ENCODE measurements at places on chromosomes 2 and 18.

DNA sequence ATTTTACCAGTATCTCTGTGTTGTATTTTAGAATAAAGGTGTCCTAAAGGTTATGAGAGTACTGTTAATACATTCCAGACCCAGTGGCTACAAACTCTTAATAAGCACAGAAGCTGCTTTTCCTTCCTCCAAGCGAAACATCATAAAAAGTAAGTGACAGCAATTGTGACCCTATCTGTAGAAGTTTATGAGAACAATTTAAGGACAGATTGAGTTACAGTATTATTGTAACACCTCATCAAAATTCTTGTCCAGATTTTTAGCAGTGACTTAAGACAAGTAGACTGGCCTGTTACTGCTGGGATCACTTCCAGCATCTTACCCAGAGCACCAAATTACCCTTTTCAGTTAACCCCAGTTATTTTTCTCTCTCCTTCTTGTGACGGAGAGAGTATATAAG is 154.6 kb downstream of the ERBB4 start:
- no peak for DNase-seq

DNA sequence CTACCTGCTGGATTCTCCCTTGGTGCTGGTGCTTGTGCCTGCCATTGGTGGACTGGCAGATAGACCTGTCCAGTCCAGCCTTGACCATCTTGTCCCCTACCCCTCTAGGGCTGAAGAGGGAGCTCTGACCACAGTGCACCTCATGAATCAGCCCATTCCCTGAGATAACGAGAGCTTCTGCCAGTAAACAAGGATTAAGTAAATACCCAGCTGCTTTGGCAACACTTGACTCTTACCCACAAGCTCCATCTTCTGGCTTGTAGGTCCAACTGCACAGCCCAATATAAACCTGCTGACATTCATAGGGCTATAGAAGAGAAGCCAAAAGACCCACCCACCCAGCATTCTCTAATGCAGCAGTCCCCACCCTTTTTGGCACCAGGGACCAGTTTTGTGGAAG is 186.4 kb downstream of the PIK3C3 start:
- no peak for DNase-seq

DNA sequence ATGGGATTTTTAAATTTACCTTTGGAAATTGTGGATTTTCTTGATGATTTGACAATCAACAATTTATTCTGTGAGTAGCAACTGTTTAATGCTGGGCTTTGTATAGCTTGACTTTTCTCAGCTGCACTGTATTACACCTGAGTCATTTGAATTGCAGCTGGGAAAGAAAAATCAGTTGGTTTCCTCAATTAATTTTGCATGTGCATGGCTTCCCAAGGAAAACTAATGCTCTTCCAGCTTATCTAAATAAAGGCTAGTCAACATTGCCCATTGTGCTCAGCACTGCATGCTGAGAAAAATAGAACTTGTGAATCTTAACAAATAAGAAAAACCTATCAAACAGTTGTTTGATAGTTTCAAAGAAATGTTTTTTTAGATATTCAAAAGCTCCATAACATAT is 268.3 kb upstream of the CDH20 start:
- no peak for DNase-seq

DNA sequence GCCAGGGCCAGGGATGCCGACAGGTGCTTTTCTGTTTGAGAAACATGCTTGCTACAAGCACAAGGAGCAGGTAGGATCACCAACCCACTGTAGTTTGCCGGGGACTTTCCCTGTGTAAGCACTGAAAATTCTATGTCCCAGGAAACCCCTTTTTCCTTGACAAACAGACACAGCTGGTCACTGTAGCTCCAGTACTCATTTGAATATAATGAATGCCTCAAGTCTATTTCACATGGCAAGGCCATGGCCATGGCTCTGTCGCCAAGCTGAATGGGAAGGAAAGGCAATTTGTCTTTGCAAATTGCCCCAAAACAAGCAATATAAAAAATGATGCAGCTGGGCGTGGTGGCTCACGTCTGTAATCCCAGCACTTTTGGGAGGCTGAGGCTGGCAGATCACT is 49.6 kb upstream of the IGFBP2 start:
- no peak for DNase-seq

DNA sequence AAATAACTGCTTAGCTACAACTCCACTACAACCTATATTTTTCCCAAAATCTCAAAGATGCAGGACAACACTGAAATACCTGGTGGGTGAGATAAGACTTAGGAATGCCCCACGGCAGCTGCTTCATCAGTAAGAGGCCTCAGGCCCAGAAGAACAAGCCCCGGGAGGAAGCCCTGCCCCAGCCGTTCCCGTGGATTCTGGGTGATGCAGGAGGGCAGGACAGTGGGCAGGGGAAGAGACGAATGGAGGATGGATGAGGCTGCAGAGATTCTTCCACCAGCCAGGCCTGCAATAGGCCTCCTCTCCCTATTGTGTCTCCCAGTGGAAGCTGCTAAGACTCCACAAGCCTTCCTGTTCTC is 197.9 kb upstream of the HDAC4 start:
- DNase-seq, result no peak

- no peak for DNase-seq
Observed at GRCh38 chr2:42658306-42658705, 89.9 kb downstream of the MTA3 start.

DNA sequence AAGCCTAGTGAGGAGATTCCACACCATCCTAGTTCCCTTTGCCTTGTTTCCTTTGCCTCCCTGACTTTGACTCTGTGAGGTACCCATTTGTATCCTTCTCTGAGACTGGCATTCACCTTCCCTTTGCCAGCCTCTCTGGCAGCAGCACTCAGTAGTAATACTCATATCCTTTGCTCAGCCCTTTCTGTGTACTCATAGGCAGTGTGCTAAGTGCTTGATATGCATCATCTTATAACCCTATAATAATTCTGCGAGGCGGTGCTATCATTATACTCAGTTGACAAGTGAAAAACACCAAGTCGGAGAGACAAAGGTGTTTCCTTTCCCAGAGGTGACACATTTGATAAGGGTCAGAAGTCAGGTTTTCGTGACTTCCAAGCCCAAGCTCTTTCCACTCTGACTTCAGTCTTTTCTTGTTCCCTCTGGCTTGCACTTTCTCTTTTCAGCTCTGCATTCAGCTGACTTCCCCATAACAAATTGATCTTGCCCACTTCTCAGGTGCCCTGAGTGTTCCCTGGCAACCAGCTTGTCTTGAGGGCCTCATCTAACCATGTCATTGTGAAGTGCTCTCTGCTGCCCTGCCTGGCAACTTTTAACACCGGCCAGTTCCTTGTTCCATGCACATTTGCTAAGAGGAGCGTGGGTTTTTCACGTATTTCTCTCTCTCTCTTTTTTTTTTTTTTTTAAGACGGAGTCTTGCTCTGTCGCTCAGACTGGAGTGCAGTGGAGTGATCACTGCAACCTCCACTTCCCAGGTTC is 94.5 kb upstream of the UPP2 start:
- DNase-seq, result no peak

- DNase-seq, result no peak
Observed at GRCh38 chr2:186256540-186256939, 229.5 kb upstream of the ZC3H15 start.

GRCh38 chr2:189641002-189641401 is 20.3 kb upstream of the ASNSD1 start:
- DNase-seq, result no peak

GRCh38 chr2:172817411-172817810 is 81.8 kb downstream of the RAPGEF4 start:
- no peak for DNase-seq

DNA sequence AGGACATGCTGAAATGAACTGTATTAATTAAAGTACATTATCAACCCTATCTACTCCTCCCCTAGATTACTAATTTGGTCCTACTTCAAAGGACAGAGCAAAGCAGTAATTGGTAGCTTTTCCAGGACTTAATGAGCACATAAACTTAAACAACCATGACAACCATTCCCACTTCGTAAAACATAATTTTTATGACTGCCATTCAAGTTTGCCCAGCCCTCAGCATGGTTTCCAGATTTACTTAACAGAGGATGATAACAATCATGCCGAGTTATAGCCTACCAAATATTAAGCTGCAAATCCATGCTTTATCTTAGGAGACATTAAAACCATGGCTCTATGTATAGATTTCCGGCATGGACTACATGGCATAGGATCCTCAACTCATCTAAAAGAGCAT is 401.1 kb upstream of the CHAC2 start:
- DNase-seq, result no peak

DNA sequence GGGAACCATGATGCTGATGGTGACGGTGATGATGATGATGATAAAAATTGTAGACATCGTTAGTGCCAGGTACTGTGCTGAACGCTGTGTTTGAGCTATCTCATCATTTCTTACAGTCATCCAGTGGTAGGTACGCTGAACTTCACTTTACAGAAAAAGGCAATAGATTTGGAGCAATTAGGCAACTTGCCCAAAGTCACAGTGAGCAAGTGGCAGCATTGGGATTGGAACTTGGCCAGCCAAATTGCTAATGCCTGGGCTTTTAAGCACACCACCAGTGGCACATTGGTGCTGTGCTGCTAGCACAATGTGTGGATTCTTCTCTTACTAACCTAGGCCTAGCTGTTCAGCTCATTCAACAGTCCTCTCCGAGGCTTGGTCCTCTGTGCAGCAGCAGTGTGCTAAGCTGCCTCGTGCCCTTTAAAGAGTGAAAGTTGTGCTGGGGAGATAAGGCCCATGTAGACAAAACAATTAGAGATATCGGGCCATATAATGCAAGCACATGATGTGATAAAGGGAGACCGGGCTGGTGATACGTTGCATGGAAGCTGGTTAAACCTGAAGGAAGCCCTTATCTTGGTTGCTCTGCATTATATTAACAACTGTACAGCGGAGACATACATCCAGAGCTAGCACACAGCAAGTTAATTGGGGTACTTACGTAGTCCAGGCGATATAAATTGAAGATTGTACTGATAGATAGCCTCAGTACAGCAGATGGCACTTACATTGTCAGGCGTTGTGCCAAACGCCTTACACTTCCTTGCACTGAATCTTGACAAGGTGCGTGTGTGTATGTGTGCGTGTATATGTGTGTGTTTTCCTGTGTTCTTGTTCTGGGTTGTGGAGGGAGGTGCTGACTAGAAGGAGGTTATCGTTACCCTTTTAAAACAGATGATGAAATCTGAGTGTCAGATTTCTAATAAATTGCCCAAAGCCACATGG is 28.4 kb downstream of the HK2 start:
- DNase-seq, result no peak

DNA sequence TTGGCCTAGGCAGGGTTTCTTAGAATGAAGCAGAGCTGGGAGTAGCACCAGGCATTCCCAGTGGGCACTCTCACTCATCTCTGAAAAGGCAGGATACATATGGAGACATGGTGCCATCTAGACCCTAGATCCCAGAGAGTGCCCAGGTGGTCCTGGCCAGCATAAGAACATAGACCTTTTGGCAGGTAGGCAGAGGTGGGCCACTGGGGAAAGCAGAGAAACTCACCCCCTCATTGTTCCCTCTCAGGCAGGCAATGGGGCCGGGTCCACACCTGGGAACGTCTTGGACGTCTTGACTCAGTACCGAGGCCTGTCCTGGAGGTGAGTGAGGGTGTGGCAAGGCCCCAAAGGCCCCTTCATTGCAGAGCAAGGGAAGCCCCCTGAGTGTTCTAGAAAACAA is 69.2 kb downstream of the PLB1 start:
- DNase-seq, result no peak

DNA sequence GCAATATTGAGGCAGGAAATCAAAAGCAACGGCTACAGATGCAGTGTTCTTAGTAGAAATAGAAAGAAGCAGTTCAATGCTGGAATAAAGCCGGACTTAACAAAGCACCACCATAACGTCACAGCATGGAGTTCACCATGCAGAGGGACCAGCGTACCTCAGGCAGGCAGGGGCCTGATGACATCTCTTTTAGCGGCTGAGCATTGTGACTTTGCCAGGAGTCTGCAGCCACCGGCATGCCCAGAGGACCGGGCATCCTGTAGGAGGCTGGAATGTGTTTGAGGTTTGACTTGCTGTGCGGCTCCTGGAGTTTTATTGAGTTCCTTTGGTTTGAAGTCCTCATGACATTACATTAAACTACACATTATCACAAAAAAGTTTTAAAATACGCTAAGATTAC is 139.8 kb downstream of the UXS1 start:
- no peak for DNase-seq

GRCh38 chr2:898319-898718 is 52.3 kb upstream of the SNTG2 start:
- DNase-seq, result peak; percentile 26

DNA sequence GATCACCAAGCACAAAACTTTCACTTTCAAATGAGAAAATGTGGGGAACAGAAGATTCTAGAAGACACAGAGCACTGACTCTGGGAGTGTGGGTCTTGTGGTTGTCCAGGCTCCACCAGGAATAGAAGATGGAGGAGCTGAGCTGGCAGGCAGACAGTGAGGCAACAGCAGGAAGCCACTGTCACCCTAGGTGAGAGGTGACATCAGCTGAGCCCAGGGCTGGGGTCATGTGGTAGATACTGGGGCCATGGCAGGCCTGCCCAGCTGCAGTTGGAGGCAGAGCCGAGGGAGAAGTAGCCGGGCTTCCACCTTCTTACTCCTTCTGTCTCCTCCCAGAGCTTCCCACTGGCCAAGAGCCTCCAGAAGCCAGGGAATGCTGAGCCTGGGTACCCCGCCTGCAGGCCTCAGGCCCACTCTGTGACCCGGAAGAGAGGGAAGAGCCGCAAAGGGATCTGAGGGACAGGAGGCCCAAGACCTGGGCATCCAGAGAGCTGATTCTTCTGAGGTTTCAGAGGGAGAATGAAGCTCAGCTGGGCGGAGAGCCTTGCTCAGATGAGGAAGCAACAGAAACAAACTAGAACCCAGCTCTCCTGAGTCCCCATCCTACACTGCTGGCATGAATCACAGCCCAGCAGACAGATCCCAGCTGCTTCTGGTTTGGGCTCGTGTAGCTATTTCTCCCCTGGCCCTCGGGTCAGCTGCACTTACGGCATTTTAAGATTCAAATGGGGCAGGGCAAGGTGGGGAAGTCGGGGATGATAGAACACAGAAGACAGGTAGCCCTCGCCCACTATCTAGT is 39.8 kb upstream of the ASAP2 start:
- no peak for DNase-seq

DNA sequence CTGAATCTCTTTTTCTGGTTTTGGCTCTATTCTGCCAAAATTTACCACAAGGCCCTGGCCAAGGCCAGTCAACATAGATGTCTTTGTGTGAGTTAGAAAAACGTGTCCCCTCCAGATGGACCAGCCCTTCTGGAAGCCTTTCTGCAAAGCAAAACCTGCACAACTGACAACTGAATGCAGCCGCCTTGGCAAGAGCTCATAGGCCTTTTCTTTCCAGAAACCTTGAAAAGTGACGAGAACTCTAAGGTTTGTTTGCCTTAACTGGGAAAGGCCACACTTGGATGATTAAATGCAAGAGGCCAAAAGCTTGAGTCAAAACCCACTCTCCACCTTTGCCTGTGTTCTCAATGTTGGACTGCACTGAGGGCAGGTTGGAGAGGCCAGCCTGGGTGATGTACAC is 103.9 kb downstream of the COLEC12 start:
- no peak for DNase-seq

GRCh38 chr2:85763831-85764230 is 10.0 kb downstream of the ATOH8 start:
- no peak for DNase-seq

DNA sequence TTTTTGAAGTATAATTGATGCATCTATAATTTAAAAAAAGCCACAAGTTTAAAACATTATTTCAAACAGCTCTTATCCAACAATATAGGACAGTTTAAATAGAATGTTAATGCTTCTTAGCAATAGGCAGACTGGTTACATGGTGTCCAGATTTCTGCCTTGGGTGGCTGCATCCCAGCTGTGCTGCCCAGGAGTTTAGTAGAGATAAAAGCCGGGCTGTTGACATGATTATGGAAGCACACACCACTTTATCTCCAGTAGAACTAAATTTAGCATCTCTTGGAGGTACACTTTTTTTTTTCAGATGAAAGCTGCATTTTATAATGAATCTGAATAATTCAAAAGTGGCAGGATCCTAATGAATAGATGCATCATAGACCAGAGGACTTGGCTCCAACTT is 309.7 kb downstream of the PLCL1 start:
- no peak for DNase-seq

All from HAP-1 (cell line).